ENCODE measurements at places on chromosomes 13 and 19.

- DNase-seq, result peak; percentile 19
Measured at GRCh38 chr19:16660763-16661479, at the start of gene TMEM38A. Gene TMEM38A, plus strand, starts transcription at chr19:16661139. Its CDS starts 79 bp downstream, at chr19:16661218.

DNA sequence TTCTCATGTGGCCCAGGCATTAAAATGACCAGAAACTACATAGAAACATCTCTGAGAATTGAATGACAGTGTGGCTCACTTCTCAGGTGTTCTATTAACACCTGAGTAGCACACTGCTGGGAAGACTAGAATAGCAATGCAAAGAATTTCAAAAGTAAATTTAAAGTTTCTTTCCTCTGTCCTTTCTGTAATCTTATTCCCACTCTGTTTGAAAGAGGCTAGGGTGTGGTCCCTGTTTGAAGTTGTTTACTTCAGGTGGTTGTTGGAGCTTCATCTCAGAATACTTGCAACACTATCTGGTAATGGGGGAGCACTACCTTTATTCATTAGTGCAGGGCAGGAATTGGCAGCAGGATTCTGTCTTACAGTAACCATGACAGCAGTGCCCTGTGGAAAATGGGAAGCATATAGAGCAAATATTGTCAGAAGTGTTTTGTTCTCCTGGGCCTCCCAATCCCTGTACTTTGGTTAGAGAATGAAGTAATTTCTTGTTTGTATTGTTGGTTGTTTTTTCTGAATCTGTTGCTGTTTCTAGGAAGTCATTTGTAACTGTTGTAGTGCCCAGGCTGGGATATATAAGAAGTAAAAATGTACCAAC is 1210.2 kb upstream of the ATXN8OS start:
- no peak for DNase-seq

GRCh38 chr19:5170329-5170745 is 170.3 kb downstream of the PTPRS start:
- no peak for DNase-seq

GRCh38 chr13:39044536-39044935 is 6.3 kb downstream of the NHLRC3 start:
- no peak for DNase-seq

DNA sequence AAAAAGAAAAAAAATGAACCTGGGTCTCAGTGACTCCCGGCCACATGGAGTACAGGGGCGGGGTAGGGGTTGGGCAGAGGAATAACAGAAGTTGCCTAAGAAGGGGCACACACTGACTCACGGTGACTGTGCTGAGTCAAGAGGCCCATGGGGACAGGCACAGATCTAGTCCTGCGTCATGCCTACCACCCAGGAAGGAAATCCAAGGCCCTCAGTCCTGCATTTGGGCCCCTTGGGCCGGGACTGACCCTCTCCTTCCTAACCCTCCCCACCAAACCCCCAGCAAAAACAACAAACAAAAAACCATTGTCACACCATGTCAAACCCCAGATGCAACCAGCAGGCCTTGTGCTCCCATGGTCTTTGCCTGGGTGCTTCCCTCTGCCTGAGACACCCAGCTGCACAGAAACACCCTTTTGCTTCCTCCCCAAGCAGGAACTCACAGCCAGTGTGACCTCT is 9.6 kb upstream of the NOTCH3 start:
- DNase-seq, result no peak

DNA sequence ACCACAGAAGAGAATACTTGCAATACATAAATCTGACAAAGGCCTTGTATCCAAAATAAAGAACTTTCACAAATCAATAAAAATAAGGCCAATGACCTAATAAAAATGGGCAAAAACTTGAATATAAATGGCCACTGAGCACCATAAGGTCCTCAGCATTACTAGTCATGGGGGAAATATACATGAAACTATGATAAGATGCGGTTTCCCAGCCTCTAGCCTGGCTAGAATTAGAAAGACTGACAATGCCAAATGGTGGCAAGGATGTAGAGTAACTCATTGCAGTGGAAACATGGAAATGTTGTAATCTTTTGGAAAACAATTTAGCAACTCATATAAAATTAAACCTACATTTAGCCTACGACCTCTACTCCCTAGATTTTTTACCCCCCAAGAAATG is 227.1 kb downstream of the GGACT start:
- DNase-seq, result no peak

DNA sequence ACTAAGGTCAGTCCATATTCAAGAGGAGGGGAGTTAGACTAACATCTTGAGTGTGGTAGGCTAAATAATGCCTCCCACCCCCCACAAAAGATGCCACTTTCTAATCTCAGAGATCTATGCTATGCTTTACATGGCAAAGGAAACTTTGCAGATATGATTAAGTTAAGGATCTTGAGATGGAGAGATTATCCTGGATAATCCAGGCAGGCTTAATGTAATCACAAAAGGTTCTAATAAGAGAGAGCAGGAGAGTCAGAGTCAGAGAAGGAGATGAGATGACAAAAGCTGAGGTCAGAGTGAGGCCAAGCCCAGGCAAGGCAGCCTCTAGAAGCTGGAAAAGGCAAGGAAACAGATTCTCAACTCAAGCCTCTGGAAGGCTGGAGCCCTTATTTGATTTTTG is 1011.6 kb downstream of the PCDH9 start:
- no peak for DNase-seq

DNA sequence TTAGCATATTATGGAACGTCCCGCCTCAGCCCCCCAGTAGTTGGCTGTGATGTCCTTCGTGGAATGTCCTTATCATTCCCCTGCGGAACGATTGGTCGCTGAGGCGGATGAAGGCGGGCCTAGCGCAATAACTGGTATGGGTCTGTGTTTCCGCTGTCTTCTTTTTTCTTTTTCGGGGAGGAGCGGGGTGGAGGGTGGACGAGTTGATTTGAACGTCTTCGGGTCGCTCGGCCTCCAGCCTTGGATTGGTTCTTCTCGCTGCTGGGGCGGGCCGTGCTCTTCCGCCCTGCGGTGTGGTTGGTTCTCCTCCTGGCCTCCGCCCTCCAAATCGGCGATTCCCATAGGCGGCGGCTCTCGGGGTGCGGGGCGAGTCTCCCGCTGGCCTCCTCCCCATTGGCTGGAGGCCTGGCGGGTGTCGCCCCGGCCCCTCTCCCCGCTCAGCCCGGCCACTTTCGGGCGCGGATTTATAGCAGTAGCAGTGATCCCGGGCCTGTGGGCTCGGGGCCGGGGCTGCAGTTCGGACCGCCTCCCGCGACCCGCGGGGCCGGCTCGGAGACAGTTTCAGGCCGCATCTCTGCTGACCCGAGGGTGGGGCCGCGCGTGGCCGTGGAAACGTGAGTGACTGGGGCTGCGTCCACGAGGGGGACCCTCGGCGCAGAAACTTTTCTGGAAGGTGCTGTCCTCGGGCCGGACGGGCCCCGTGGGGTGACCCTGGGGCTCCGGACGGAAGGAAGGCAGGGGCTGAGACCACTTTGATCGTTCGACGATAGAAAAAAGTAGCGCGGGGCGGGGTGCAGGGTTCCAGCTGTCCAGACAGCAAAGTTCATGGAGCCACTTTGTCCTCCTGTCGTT is 2.1 kb downstream of the ING1 start:
- peak; percentile 91 for DNase-seq

- peak; percentile 81 for DNase-seq
Measured at GRCh38 chr19:6516018-6516658, 14.0 kb upstream of the TUBB4A start.

DNA sequence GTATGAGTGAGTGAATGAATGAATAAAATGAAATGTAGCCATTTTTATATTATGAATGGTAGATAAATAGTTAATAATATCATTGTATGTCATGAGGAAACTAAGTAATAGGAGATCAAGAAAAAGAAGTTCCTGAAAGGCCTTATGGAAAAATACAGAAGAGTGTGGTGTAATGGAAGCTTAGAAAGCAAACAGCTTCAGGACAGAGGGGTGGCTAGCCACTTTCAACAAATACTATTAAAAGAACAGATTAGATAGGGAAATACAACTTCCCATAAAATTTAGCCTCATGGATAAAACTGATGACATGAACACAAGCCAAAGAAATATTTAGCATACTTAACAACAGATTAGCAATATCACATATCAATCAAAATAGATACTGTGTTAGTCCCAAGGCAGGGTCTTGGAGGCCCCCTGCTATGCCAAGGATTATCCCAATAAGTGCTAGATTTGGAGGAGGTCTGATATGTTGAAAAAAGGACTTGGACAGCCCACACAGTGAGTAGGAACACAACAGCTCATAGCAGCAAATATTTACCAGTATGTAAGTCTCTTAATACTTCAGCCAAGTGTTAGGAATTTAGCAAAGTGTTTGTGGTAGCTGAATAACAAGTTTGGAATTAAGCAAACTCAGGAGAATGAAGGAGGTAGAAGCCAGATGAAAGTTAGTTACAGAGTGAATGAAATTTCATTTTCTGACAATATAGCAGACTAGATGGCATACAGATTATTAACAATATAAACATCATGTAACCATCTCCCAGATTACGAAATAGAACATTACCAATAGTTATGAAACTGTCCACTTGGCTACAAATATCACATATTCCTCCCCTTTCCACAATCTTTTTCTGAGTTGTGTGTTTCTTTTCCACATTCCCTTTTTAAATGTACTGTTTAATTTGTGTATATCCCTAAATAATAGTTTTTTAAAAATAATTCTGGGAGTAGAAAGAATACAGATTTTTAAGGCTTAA is 1632.0 kb downstream of the PCDH9 start:
- DNase-seq, result no peak

DNA sequence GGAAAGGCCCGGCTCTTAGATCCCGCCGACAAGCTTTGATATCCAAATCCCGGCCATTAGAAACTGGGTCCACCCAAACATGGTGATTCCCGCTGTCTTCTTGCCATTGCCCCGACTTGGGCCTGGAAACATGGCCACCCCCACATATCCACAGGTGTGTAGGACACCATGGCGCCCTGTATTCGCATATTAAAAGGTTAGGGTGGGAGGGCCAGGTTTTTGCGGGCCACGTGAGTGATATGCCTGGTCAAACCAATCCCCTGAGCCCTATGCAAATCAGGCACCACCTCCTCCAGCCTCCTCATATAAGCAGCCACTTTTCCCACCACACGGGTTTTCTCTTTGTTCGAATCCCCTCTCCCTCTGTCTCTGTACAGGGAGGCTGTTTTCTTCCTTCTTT is 766.4 kb downstream of the UQCRFS1 start:
- no peak for DNase-seq

GRCh38 chr13:99007414-99007986 is 29.6 kb upstream of the DOCK9 start:
- no peak for DNase-seq

- DNase-seq, result no peak
Measured at GRCh38 chr19:38700902-38701454, 43.3 kb downstream of the CAPN12 start.

DNA sequence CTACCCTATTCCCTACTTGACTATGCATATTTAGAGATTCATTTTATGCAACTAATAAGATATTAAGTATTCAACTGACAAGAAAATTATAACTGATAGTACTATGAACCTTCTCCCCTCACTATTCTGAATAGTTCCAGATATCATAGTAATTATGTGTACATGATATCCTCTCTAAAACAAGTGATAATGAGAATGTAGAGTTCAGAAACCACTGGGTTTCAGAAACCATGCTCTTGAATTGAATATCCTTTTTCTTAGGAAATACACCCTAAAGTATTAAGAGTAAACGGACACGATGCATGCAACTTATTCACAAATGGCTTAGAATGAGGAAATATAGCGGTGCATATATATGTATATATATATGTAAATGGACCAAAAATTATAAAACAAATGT is 160.9 kb downstream of the TBC1D4 start:
- no peak for DNase-seq

DNA sequence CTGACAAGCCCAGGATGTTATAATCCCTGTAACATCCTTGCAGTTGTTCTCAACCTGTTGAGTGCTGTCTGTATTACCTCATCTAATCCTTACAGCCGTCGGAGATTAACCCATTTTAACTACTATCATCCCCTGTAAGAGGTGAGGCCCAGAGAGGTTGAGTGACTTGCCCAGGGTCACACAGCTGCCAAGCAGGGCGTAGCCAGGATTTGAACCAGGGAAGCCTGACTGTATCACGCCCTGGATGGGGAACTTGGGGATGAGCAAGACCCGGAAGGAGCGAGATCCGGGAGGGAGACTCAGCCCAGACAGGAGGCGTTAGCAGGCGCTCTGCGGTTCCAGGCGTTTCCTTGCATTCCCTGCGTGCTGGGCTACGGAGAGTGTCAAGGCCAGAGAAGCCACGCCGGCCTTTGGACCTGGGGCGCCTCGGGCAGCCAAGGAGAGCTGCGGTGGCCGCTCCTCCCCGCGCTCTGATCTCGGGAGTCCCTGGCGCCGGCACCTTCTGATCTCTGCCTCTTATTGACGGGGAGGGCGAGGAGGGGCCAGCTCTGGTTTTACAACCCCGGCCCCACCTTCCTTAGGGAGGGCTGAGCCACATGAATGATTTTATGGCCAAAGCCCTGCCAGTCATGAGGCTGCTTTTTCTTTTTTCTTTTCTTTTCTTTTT is 6.2 kb downstream of the SULT2B1 start:
- no peak for DNase-seq

DNA sequence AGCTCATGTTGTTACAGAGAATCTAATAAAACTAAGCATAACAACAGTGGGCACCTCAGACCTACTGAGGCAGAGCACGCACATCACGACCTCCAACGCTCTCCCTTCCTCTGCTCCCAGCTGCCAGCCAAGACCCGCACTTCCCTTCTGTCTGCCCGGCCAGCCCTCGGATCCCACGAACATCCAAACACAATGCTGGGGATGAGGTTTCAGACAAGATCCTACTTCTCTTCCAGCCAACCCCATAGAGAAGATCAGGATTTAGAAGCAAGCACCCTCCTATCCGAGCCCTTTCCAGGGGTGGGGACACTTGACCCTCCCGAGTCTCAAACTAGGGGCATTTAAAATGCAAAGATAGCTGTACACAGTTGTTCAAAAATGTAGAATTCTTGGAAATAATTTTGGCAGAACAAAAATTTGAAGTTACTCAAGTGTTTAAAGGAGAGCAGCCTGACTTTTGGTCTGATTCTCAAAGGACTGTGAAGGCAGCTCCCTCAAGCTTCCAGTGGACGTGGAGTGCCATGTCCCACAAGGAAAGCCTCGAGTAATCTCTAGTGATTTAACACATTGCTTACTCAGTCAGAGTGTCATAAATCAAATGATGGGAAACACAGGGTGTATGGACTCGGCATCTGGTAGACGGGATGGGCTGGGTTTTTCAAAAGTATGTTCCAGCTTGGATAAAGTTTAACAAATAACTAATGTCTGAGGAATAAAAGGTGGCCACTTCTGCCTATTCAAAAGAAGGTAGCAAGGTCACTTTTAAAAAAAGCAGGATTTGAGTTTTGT is 32.8 kb downstream of the ANKRD10 start:
- no peak for DNase-seq

DNA sequence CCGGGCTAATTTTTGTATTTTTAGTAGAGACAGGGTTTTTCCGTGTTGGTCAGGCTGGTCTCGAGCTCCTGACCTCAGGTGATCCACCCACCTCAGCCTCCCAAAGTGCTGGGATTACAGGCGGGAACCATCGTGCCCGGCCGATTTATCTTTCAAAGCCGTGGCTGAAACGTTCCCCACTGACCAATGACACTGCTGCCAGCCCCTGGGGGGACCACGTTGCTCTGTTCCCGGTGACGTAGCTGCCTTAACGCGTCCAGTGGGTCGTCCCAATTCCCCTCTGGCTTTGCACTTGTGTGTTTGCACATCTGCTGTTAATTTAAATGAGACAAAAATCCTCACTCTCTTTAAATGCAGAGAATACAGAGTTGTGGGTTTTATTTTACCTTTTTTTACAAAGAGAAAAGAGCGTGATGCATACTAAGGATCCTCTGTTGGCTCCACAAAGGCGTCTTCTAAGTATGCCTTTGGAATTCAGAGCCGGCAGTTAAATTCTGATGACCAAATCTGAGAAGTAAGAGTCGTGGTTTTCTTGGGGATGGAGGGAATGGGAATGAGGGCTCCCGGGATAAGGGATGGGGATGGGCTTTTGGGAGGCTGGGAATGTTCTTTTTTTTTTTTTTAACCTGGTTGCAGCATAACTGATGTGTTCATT is 18.6 kb upstream of the LMTK3 start:
- no peak for DNase-seq
